Activated CD8-positive, alpha-beta T cell treated with anti-CD3 and anti-CD28 coated beads for 36 hours (primary cell): ENCODE measurements at places on chromosomes 12 and 14.
A peak's percentile ranks its signal among the peaks of the same experiment; 100 is the strongest.

DNA sequence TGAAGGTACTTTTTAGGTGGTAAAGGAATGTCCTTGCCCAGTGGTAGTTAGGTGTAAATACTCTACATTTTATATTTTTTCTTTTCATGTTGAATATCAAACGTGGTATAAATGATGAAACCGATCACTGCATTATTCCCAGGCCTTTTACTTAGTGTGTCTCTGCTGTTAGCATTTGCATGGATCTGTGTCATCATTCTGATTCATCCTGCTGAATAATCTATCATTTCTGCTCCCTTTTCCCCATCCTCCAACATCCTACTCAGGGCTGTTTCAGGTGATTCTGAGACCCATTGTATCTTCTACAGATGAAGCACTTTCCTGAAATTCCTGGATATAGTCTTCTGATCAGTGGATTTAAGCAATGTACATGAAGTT, 61.0 kb upstream of the PTHLH start:
- DNase-seq = no peak

DNA sequence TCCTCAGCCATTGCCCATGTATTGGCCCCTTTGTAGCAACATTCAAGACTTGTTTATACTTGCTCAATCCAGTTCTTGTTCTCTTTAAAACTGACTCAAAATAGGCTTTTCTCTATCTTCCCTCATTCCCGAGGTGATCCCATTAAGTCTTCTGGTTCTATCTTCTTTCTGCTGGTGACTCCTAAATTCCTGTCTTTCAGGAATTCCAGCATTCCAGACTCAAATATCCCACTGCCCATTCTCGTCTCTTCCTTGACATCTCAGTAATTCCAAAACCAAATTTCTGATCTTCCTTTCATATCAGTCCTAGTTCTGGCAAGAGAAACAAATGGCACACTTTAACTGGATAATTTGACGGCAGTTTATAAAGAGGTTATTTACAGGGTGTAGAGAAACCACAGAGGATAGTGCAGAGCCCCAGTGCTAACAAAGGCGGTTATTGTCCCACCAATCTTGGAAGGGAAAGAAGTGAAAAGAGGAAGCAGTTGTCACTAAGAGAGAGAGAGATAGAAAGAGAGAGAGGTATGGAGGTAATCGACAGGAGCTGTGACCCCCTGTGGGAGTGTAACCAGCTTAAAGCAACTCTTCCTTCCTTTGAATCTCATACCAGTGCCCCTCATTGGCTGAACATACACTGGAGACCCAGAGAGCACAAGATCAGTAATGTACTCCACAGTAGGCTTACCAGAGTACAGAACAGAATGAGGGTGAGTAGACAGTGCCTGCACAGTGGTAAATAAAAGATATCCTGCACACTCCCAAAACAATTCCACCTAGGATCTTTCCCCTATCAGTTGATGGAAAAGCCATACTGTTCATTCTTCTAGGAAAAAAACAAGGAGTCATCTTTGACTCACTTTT, 177.6 kb upstream of the LMNTD1 start:
- no peak for DNase-seq

DNA sequence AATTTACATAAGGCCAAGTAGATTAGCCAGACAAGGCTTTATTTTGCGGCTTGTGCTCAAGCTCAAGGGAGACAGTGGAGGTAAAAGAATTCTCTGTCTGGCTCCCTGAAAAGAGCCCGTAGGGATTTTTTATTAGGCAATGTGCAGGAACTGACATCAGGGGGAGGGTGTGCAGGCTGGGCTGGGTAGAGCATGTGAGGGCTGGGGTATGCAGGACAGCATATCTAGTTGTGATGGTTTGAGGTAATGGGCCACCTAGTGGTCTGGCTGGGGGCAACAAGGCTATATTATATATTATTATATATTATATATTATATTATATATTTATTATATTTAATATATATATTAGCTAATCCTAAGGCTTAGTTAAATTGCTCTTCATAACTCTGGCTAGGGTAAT, 102.1 kb downstream of the TMEM117 start:
- DNase-seq = peak; percentile 12

DNA sequence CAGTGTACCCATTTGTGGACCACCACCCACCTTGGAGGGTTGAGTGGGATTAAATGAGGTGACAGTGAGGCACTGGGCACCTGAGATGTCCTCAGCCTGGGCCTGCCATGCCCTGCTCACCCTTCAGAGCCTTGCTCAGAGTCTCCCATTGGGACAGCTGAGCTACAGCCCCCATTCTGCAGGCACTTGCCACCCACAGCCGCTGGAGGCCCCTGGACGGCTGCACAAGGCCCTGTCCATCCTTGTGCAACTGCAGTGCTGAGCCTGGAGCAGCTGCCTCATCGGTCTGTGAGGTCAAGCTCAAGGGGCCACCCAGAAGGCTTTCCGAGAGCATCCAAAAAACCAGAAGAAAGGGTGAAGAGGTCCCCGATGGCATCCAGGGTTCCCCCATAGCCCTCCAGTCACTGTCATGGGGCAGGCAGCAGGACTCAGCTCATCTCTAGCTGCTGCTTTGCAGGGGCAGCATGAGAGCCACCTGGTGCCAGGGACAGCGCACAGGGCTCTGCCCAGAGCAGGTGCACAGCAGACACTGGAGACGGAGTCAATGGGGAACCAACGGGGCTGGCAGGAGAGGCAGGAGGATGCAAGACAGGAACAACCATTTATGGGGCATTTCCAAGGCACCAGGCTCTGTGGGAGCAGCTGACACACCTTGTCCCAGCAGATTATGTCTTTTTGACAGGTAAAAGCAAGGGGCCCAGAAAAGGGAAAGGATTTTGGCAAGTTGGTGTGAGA, 84.6 kb downstream of the ARL6IP4 start:
- DNase-seq = no peak

- no peak for DNase-seq
Measured at GRCh38 chr14:67918838-67919237, 99.3 kb downstream of the RAD51B start.

- peak; percentile 3 for DNase-seq
Measured at GRCh38 chr14:78403278-78403815, 233.2 kb downstream of the NRXN3 start.

DNA sequence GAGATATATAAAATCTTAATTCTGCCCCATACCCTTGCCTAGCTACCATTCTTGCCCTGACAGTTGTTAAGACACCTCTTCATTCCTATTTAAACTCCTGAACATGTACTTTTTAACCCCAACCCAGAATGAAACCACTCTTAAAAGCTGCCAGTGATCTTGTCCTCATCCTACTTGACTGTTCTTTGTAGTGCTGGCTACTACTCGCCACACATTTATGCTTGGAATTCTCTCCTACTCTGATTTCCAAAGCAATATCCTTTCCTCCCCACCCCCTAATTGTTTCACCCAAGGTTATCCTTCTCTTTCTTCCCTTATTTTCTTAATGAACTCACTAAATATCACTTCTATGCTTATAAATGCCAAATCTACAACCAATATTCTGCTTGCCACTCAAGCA, 4.1 kb downstream of the NFYB start:
- no peak for DNase-seq

DNA sequence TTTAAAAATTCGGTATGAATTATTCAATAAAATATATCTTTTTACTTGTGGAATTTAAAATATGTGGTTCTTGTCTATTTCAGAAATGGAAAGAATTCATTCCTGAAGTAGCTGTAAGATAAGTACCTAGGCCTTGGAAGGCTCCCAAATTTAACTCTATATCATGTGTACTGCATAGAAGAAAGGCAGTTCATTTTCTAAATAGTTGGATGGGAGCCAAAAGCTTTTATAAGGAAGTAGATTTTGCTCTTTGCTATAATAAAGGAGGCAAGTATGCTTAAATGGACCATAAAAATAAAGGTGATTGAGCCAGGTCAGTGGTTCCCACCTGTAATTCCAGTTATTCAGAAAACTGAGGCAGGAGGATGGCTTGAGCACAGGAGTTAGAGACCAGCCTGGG, 187.5 kb downstream of the ATXN7L3B start:
- no peak for DNase-seq

DNA sequence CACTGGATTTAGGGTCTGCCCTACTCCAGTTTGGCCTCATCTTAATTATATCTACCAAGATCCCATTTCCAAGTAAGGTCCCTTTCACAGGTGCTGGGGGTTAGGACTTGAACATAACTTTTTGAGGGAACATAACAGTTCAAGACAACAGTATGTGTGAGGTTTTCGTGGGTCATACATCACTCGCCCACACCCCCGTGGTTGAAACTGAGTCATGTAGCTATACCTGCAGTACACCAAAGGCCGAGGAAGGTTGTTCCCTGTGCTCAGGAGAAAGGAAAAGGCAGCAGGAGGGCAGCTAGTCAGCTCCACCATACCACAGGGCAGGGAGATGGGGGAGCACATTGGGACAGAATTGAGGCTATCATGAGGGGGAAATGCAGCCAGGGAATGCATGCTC, 167.0 kb downstream of the PPM1H start:
- peak; percentile 79 for DNase-seq

GRCh38 chr14:99183716-99184115, 88.3 kb downstream of the BCL11B start:
- no peak for DNase-seq
